ENCODE measurements at places on chromosomes 7 and 10. TPM values are rescaled to one million over a fixed set of nuclear protein-coding genes. Genes with fewer than 3 reads are reported as not detected.

DNA sequence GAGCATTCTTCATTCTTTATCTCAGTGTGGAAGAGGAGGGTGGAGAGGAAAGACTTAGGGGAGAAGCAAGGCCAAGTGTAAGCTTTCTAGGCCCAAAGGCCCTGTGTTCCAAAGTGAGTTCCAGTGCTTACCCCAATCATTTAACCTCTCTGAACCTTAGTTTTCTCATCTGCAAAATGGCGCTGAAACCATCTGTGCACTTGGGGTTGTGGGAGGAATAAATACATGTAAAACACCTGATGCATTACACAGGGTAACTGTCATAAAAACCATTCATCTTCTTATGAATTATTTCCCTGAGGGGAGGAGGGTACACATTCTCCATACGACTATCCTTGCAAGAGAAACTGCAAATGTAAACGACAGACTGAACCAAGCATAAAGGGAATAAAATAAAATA lies 19.0 kb downstream of the PIK3AP1 start:
- DNase-seq, result no peak

DNA sequence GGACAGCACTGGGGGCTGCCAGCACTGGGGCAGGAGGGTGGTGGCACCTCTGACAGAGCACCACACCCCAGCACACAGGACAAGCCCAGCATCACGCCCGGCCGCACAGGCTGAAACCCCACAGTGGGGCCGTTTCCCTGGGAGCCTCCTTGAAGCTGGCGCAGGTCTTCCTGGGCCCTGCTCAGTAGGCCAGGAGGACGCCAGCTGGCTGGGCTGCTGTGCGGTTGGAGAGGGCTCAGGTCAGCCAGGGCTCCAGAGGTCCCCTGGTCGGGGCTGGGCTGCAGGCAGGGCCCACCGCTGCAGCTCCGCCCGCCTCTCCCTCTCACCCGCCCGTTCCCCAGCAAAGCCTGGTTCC lies 137.3 kb downstream of the TCERG1L start:
- no peak for DNase-seq

DNA sequence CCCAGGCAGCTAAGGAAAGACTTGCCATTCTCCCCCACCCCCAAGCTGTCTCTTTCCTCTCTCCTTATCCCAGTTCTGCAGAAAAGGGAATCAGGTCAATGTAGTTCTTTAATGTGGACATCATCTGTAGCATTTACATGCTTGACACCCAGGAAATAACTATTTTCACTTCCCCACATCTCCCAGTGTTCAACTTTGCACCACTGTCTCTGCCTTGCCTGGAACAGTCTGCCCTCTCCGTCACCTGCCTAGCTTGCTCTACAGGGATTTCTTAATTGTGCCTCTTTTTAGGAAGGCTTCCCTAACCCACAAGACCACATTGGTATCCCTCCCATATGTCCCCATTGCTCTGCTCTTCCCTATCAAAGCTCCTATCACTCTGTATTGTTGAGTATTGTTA lies 45.9 kb upstream of the TOMM7 start:
- DNase-seq, result no peak

DNA sequence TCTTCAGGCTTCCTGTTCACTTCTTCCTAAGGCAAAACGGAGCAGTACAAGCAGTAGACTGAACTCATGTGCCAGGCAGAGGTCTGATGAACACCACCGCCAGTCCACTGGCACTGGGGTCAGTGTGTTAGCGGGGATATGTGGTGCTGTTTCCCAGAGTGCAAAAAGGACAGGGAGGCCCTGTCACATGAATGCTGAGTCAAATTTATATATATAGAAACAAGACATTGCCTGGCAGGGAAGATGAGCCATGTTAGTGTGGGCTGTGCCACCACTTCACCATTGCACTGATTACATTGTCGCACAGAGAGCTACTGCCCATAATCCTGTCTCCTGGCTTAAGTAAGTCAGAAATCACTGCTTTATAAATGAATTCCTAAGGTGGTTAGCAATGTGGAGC lies 122.2 kb upstream of the AMPH start:
- no peak for DNase-seq

NUTM2B gene
- polyA plus RNA-seq, result 4.6 TPM

DNA sequence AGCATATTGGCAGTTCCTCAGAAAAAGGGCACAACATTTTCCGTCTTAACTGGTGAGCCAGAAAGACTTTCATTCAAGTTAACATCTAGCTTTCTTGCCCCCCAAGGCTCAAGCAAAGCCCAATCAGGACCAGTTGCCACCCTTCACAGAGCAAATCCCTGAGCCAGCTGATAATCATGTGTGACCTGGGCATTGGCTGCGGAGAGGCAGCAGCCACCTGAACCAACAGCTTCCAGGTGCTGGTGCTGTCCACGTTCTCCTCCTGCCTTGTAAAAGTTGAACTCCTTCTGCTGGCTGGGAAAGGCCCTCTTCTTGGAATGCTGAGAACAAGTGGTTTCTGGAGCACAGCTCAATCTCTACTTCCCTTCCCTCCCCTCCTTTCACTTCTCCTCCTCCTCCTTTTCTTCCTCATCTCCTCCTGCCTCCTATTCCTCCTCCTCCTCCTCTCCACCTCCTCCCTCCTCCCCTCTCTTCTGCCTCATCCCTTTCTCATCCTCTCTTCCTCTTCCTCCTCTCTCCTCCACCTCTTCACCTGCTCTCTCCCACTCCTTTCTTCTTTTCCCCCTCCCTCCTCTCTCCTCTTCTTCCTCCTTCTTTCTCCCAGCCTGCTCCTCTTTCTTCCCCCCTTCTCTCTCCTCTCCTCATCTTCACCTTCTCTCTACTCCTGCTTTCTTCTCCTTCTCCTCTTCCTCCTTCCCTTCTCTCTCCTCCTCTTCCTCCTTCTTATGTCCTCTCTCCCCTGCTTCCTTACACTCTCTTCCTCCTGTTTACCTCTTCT lies 140.6 kb downstream of the JCAD start:
- DNase-seq, result no peak

TLX1 gene
- polyA plus RNA-seq, result 0.05 TPM

DNA sequence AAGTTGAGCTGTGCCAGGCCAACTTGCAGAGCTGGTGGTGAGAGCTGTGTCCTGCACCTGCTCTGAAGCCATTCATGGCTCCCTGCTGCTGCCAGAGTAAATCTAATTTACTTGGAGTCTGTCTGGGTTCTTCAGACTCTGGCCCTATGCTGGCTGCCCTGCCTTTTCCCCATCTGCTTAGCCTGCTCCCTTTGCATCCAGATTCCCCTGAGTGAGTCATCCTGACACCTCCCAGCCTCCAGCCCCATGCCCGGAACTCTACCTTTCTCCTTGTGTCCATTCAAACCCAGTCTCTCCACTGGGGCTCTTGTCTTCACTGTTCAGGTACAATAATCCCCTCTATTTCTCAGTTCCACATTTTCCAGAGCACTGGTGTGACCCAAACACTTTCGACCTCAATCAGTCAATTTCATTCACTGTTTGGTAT lies 434.4 kb upstream of the ZMIZ1 start:
- DNase-seq, result no peak

NRG3 gene
- polyA plus RNA-seq, result 15.5 TPM

RAPGEF5 gene
- 32.0 TPM for polyA plus RNA-seq

GRCh38 chr7:151087245-151088018 lies 1.2 kb downstream of the AGAP3 start:
- DNase-seq, result no peak

AFAP1L2 gene
- 45.6 TPM for polyA plus RNA-seq

DNA sequence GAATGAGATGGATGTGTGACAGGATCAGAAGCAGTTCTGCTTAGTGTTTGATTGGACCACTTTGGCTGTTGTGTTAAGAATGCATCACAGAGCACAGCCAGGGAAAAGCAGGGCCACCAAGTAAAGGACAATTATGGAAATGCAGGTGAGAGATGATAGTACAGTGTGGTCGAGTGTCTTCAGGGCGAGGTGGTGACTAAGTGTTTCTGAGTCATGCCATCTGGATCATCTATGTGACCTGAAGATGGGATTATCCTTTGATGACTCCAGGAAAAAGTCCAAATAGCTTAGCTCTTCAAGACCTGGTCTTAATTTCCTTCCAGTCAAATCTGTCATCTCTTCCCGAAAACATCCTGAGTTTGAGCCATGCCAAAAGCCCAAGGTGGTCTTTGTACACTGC lies 523.2 kb upstream of the IGFBP3 start:
- no peak for DNase-seq

Data from renal pelvis (tissue), 12 donors.